BJ (cell line): ENCODE measurements at places on chromosomes 2 and 18.

GRCh38 chr18:58046794-58047555 is 2.9 kb downstream of the NEDD4L start:
- DNase-seq: no peak

GRCh38 chr2:30410217-30410616 is 36.8 kb upstream of the LCLAT1 start:
- DNase-seq: no peak

- DNase-seq: no peak
Measured at GRCh38 chr2:216183462-216183861, 74.3 kb downstream of the XRCC5 start.

DNA sequence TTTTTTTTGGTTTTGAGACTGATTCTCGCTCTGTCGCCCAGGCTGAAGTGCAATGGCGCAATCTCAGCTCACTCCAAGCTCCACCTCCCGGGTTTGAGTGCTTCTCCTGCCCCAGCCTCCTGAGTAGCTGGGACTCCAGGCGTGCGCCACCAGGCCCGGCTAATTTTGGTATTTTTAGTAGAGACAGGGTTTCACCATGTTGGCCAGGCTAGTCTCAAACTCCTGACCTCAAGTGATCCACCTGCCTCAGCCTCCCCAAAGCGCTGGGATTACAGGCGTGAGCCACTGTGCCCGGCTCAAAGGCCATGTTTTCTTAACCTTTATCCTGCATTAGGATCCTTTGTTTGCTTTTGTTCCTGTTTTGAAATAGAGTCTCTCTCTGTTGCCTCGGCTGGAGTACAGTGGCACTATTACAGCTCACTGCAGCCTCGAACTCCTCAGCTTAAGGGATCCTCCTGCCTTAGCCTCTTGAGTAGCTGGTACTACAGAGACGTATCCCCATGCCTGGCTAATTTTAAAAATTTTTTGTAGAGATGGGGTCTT is 41.0 kb downstream of the NPC1 start:
- no peak for DNase-seq

- no peak for DNase-seq
Measured at GRCh38 chr18:51321696-51322095, 124.2 kb upstream of the MEX3C start.

GRCh38 chr2:234840336-234840735 is 111.5 kb upstream of the SH3BP4 start:
- peak; percentile 75 for DNase-seq

GRCh38 chr2:3637311-3637675 is 20.7 kb upstream of the ALLC start:
- no peak for DNase-seq

- no peak for DNase-seq
Measured at GRCh38 chr2:2320486-2321199, 10.4 kb downstream of the MYT1L start.

DNA sequence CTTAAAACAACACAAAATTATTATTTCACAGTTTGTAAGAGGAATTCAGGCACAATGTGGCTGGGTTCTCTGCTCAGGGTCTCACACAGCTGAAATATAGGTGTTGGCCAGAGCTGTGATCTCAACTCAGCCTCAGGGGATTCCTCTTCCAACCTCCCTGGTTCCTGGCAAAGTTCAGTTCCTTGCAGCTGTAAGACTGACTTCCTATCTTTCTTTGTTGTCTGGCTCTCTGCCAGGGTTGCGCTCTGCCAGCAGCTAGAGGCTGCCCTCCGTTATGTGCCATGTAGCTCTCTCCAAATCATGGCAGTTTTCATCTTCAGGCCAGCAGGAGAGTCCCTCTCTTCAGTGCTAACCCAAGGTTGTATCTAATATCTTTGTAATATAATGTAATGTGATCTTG is 272.5 kb upstream of the KCNJ3 start:
- DNase-seq: no peak

GRCh38 chr2:34652636-34653035 is 1053.5 kb upstream of the FAM98A start:
- DNase-seq: no peak

DNA sequence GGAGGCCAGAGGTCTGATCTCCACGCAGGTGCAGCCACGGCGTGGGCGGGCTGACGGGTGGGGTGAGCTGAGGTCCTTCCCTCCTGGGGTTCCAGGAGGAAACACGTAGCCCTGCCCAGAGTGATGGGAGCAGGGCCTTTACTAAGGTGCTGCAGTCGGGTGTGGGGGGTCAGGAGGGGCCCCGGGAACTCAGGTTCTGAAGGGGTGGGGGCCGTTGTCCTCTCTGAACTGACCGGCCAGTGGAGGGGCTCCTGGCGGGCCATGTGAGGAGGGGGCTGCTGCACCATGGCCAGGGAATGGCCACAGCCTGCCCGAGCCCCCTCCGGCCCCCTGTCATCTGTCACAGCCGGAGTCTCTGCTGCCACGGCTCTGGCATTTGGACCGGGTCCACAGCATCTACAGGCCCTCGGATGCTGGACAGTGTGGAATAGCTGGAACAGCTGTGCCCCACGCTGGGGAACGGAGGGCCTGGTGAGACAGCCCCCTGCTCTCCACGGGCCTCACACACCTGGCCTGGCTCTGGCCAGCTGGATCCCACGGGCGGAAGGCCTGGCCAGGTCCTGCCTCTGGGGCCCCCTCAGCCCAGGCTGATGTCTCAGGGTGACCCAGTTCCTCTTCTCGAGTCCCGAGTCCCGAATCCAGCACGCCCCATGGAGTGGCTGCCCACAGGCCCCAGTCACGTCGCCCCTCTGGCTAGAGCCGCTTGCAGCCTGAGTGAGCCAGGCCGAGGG is 145.6 kb upstream of the GPC1 start:
- DNase-seq: no peak

DNA sequence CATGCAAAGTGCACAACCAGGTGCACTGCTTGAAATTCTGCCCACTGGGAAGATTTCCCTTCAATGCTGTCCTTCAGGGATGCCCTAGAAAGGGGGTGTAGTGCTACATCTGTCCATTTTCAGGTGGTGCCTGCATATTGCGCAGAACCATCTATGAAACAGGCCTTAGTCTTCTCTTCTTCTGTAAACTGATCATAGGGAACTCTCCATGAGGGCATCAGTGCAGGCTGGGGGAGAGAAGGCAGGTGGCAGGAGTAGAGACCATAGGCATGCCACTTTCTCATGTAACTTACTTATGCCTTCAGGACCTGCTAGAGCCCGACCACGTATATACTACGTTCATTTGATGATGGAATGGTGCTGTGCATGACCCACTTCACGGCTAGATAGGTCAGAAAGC is 912.1 kb downstream of the SLC4A3 start:
- no peak for DNase-seq

GRCh38 chr18:41719808-41720207 is 235.2 kb upstream of the PIK3C3 start:
- no peak for DNase-seq

DNA sequence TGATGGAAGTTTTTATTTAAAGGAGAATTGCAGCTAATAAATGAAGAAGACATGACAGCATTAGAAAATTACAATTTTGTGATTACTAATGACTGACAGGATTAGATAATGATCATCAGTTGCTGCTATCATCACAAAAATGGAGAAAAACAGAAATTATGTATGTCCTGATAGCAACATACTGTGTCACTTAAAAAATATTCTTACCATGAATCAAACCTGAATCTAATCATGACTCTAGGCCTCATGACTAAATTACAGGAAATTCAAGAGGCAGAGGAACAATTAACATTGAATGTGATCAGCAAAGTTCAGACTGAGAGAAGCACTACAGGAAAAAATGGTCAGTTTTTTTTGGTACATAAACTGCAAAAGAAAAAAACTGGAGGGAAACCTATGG is 147.8 kb downstream of the PMAIP1 start:
- no peak for DNase-seq

- no peak for DNase-seq
Measured at GRCh38 chr2:22329211-22330154, 1055.5 kb upstream of the KLHL29 start.

- DNase-seq: no peak
Measured at GRCh38 chr2:170375192-170375591, 197.2 kb downstream of the MYO3B start.

DNA sequence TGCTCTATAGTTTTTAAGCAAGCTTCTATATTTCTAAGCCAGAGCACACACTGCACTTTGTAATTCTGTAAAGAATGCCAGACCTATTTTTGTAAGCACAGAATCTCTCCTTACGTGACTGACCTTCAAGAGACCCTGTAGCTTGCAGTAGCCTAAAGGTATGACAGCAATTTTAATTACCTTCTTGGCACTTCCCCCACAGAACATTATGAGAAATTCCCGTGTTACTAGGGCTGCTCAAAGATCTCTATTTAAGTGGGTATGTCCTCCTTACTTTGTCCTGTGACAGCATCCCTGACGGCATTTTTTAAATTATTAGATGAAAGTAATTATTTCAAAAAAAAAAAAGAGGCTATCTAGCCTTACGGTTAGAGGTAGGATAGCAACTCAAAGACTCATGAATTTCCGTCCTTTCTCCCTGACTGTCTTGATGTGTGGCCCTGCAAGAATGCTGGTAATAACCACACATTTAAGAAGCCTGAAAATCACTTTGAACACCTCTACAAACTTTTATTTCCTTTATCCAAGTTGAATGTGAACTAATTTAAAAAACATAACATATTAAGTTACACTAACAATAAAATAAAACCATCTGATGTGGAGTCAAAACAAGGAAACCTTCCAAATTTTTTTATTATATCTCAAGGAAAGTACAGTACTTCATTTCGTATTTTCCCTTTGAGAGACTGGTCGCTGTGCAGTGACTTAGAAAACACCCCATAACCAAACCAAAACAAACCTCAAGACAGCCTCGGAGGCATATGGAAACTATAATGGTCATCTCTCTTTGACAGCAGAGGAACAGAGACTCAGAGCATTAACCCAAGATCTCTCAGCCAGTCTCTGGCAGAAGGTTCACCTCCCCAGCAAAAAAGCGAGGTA is 54.9 kb downstream of the THUMPD2 start:
- peak; percentile 68 for DNase-seq

DNA sequence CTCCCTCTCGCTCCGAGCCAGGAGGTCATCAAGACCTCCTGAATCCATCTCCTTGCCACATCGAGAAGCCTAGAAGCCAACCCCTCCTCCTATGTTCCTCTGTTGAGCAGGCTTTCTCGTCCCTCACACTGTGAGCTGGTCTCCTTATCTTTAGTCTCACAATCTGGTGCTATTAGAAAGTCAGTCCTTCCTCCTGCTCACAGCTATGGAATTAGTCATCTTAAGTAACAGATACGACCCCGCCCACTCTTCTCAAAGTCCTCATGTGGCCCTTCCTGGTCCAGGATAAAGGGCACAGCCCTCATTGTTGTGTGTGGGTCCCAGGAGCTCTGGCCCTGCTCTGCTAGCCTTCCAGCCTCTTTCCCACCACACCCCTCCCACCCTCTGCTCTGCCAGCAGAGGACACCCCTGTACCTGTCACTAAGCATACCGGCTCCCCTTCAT is 41.4 kb upstream of the TRIB2 start:
- no peak for DNase-seq

DNA sequence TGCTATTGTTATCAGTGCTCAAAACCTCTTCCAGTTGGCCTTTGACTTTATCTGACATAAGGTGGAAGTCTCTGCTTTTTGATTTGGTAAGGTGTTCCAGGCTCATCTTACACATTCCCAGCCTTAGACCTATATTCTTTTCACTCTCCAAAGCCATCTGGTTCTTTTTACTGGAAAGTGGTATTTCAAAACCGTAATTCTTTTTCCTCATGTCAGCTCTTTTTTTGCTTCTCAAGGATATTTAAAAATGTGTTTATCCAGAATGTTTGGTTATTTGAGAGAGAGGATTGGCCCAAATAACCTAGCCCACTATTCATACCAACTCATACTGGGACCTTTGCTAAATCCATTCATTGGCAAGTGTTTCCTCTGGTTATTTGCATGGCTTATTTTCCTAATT is 411.2 kb upstream of the PIK3C3 start:
- no peak for DNase-seq

GRCh38 chr2:120831086-120831485 is 95.4 kb downstream of the GLI2 start:
- no peak for DNase-seq

DNA sequence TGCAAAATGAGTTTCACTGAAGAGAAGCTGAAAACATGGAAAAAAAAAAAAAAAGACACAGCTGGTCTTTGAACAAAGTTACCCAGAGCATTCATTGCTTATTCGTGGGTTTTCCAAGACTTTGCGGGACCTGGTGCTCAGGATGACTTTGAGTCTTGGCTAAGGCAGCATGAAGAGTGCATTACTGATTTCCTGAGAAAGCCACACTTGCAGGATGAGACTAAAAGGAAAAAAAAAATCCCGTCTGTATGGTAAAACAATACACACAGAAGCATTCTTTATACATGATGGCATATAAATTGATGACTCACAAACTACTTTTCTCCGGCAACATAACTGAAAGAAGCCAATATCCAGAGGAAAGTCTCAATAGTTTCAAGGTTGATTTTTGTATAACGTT is 195.4 kb downstream of the SPP2 start:
- peak; percentile 45 for DNase-seq

- no peak for DNase-seq
Measured at GRCh38 chr2:29549069-29549380, 372.4 kb downstream of the ALK start.

DNA sequence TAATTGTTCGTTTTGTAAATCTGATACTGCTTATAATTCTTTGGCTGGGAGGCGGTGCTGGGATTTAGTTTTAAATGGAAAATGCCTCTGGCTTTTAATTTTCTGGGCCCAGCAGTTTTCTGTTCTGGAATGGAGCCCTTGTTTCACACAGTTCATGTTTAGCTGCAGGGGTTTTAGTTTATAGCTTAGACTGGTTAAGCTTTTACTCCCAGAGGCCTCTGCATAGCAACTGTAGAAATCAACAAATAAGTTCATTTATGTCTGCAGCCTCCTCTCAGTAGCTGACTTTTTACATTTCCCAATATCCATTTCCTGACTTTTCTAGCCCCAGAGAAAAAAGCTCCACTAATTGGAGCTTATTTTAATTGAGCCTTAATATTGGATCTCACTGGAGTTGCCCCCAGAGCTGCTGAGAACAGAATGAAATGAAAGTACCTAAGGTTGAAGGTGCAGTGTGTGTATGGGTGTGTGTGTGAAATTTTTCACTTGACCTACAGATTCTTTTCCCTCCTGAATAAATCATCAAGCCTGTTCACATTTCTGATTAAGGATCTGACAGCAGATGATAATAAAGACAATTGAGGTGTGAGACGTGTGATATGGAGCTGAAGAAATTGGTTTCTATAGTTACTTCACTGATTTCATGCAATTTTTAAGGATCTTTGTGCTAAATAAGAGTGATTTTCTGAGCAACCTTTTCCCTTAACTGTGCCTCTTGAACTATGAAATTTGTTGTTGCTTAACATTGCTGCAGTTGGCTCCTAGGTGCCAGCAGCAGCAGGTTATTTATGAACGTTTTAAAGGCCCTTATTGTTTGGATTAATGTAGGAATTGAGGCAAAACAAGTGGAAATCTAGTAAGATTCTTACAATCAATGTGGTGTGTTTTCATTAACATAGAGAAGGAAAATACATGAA is 109.6 kb downstream of the TAF4B start:
- DNase-seq: peak; percentile 44
